Renal cortical epithelial cell (primary cell): ENCODE measurements at places on chromosomes 2 and 18.

DNA sequence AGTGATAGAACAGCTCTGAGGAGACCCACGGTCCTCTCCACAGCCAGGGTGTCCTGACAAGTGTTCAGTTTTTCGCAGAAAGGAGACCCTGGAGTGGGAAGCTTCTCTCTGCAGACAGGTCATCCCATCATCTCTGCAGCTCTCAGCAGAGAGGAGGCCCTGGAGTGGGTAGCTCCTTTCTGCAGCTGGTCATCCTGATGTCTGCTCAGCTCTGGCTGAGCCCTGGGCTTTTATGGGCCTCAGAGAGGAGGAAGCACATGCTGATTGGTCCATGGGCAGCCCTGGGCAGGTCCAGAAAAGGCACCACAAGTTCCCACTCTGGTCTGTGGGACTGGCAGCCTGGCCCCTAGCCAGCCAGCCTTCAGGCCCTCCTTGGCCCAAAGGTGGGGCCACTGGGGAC, 72.3 kb upstream of the ST3GAL5 start:
- DNase-seq, result no peak

GRCh38 chr2:65416321-65416720, 16.1 kb downstream of the SPRED2 start:
- no peak for DNase-seq

DNA sequence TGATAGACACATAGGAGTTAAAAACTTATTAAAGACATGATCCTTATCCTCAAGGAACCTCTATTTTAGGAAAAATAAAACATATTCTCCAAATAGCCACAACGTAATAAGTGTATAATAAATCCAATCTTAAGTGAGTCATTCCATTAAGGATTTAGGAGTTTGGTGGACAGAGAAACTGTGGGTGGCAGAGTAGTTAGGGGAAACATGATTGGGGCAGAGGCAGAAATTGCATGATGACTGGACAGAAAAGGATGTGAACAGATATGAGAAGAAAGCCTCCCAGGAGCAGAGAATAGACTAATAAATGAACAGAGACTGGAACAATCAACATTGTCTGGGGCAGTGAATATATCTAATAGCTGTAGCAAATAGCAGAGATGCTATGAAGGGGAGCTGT, 48.1 kb upstream of the SIGLEC15 start:
- DNase-seq, result peak; percentile 62

DNA sequence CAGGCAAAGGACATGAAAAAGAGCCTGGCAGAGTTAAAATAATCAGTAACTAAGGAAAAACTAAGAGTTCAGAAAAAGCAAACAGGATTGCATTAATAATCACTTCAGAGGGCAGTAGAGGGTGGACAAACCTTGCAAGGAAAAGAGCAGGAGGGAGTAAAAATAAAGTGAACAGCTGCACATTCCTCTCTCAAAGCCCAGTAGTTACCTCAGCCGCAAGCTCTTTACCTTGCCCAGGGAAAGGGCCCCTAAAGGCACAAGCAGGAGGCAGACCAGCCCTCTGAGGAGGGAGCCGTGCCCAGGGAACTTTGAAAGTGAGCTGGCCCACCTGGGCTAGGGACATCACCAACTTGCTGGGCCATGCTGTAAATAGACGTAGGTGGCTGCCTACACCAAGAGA, 196.9 kb downstream of the C1D start:
- peak; percentile 84 for DNase-seq

DNA sequence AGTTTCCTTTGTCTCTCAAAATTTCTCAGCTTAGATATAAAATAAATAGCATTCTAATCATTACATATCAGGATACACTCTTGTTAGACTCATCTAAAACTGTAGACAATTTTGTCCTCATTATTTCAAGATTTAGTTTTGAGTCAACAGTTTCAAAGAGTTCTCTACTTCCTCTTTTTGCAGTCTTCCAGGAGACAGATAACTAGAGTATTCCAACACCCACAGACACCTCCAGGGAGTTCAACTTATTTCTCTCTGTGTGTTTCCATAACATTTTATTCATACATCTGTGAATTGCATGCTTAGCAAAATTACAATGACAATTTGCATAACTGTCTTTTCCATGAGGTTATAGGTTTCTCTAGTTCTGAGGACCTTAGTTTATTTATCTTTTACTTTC, 166.6 kb upstream of the HNMT start:
- no peak for DNase-seq

GRCh38 chr2:171365232-171365631, 68.6 kb downstream of the METTL8 start:
- DNase-seq, result peak; percentile 35

DNA sequence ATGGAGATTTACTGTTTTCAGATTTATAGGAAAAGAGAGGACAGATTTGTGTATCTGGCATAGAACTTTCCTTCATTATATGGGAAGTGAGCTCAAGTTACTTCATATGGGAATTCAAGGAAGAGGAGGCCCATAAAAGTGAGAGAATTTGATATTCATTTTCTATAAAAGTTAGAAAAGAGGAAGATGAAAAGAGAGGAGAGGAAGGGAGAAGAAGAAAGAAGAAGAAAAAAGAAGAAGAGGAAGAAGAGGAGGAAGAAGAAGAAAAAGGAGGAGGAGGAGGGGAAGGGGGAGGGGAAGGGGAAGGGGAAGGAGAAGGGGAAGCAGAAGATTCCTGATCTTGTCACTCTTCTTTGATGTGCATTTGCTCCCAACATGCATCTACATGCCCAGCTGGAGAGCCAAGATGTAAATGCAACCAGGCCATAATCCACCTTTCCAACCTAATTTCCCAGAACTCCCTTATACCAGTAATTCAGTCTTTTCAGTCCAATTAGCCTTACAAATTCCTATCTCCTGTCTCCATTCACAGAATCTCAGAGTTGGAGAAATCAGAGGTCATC, 15.7 kb upstream of the NMI start:
- no peak for DNase-seq

GRCh38 chr2:229635371-229635680, 79.0 kb downstream of the DNER start:
- DNase-seq, result no peak

DNA sequence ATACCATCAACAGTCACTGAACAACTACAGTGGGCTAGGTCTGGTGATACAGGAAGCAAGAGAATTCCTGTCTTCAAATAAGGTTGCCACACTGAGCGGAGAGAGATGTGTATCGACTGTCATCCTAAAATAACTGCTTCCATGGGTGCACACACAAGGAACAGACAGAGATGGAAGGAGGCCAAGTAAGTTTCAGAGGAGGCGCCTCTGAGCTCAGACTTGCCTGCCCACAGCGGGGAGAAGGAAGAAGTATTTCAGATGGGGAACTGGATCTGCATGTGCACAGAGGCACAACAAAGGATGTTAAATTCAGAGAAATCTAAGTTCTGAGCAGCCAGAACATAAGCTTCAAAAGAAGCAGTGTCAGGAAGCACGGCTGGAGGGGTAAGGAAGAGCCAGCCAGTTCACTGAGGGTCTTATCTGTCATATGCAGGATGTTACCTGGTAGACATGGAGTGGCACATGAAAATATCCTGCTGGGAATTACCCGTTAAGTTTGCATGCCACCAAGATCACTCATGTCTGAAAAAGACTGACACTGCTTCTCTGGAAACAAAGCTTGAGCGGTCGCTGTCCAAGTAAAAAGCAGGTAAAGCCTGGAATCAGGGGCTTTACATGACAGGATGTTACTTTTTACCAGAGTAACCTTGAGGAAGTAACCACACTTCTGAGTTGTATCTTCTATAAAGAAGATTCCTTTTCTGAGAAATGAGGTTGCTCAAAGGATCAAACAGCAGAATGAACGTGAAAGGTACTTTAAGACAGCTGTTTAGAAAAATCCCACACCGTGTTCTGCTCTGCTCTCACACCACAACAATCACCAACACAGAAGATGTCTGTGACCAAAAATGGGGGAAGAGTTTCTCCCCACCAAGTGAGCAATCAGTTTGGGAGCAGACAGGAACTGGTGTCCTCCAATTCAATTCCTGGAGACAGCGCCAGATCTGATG, 260.2 kb downstream of the NBAS start:
- DNase-seq, result no peak

DNA sequence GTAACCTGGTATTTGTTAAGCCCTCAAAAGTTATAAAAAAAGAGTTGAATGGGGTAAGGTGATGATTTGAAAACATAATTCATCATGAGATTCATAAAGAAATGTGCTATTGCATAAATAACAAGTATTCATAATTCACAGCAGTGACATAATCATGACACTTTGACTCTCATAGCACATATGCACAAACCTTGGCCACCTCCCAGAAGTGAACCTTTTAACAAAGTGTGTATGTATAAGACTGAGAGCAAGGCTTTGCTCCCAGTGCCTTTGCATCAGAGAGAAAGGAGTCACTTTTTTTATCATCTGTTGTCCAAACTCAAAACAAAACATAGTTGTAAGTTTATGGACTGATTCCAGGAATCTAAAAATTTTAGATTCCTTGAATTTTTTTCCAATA, 15.0 kb upstream of the HTR2B start:
- no peak for DNase-seq

- DNase-seq, result peak; percentile 89
These were observed 293.0 kb upstream of the SPHKAP start for GRCh38 chr2:228474466-228474865.

DNA sequence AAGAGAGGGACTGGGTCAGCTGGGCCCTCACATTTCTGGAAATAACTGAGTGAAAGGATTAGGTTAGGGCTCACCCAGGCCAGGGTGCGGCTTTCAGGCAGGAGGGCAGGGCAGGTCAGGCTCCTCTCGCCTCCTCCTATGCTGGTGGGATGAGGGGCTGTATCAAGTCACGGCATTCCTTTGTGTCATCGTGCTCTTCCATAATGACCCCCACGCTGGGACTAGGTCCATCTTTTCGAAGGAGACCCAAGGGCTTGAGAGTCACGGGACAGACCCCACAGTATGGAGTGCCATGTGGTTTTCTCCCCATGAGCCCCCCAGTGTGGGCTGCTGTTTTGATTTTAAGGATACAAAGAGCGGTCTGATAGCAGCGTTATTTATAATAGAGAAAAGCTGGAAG, 137.8 kb upstream of the COPS8 start:
- DNase-seq, result no peak

GRCh38 chr2:240383871-240384700, 51.4 kb upstream of the GPC1 start:
- no peak for DNase-seq

GRCh38 chr18:49368876-49369440, 91.5 kb downstream of the DYM start:
- peak; percentile 49 for DNase-seq

DNA sequence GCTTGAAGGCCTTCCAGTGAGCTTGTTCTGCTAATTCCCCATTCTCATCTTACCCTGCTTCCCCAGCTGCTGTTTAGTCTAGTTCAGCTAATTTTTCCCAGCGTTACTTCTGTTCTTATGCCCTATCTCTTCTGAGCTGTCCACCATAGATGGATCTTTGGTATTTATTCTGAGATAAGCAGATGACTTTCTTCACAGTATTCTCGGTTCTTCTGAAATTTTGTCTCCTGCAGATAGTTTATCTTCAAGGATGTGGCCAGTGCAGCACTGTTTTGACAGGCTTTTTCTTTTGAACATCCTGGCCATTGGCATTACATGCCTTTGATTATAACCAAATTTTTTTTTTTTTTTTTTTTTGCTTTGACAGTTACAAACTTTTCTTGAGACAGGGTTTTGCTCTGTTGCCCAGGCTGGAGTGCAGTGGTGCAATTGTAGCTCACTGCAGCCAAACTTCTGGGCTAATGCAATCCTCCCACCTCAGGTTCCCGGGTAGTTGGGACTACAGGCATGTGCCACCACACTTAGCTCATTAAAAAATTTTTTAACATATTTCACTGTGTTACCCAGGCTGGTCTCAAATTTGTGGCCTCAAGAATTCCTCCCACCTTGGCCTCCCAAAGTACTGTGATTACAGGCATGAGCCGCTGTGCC, 134.2 kb downstream of the WDSUB1 start:
- DNase-seq, result no peak

DNA sequence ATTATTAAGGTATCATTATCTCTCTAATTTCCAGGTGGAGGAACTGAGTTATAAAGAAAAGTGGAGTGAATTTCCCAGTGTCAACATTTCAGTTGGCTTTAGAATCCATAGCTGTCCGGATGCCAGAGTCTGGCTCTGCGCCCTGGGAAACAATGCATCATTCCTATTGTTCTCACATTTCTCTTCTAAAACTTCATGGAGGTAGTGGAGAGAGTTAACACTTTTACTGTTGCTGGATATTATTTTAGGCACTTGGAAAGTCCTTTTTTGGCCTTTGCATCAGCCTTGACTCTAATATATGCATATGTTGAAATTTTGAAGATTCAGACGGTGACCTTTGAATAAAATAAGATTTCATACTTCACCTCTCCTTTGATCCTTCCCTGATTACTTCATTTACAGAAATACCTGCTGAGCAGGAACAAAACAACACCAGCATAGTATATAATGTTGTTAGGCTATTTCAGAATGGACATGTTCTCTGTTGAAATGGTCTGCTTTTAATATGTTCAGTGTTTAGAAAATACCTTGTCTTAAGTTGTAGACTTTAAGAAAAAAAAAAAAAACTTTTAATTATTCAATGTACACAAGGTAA, 148.8 kb downstream of the EPHA4 start:
- no peak for DNase-seq

GRCh38 chr2:67515056-67515455, 117.9 kb downstream of the ETAA1 start:
- DNase-seq, result peak; percentile 15

DNA sequence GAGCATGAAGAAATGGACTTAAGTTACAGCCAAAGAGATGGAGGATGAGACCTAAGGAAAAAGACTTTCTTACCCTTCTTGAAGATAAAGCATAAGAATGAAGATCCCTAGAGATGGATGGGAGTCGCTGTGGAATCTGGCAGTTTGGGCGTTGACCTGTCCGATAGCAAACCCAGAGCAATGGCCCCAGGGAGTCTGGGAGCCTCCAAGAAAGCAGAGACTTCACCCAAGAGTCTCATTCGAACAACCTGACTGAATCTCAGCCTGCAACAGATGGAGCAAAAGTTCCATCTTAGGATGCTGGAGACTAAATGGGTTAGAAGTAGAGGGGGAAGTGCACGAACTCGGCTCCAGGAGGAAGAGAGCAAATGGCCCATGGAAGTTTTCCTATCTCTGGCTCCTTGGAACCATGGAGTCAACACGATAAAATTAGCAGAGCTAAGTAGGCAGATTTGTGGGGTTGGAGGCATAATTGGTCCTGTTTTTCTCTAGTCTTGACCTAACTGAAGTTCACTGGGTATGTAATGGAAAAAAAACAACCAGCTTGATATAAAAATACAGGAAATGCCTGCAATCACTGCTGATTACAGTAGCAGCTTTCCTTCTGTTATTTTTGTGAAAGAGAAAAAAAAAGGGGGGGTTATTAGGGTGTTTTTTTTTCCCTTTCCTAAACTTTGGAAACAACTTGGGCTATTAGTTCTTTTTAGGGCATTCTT, 178.4 kb upstream of the EPAS1 start:
- DNase-seq, result no peak

- DNase-seq, result no peak
These were observed 270.0 kb downstream of the CTNNA2 start for GRCh38 chr2:79782576-79783452.

DNA sequence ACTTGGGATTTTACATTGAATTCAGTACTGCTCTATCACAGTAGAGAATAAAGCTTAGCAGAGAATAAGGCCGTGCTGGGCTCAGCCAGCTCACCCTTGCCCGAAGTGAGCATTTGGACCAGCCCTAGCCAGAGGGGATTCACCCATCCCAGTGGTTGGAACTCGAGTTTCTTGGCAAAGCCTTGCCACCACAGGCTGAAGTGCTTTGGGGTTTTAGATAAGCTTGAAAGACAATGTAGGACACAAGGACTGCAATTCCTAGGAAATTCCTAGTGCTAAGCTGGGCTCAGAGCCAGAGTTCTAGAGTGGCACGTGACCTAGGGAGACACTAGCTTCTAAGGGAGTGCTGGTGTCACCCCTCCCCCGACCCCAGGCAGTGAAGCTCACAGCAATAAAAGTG, 28.0 kb downstream of the SERPINB11 start:
- DNase-seq, result peak; percentile 80
